Mesothelial cell of epicardium (in vitro differentiated cells): ENCODE measurements at places on chromosomes 5 and 9. TPM values are rescaled to one million over a fixed set of nuclear protein-coding genes. Genes with fewer than 3 reads are reported as not detected.

Gene SLC6A3
- total RNA-seq: 0.04 to 0.07 TPM in 2 of 3 replicates, not detected in the other

Gene ITGA2
- total RNA-seq: 4.1 to 4.7 TPM (median 4.1 TPM) in 3 replicates

DNA sequence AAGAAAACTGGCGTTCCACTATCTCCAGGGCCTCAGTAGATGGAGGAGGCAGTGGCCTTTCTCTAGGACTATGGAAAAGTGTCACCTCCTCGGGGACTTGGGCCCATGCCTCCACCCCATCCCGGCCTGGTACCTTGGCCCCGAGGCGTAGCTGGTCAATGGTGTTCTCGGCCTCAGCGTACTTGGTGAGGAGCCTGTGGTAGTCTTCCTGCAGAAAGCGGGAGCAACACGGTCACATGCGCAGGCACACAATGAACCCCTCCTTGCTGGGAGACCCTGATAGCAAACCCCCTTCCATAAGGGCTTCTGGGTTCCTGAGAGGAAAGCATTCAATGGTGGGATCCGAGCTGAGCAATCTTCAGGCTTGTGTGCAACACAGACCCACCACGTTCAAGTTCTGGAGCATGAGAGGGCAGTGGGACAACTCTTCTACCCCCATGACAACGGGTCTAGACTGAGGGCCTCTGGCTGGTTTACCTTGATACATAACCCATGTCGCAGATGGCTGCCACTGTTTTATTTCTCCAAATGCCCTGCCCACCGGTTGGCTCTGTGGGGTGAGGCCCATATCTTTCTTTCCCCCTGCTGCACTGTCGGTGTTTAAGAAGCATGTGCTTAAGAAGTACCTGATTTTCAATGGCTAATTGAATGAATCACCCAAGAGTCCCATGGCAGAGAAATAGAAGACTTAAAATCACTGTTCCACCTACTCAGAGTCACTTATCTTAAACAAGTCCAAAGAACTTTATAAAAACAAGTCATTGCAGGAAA lies 13.6 kb downstream of the AKNA start:
- DNase-seq: no peak

GRCh38 chr5:122730037-122730436 lies 44.8 kb upstream of the SNX2 start:
- DNase-seq: no peak

GRCh38 chr9:113899205-113899604 lies 23.1 kb downstream of the ZNF618 start:
- no peak for DNase-seq

GRCh38 chr5:68711293-68712200 lies 382.3 kb upstream of the SLC30A5 start:
- DNase-seq: no peak

Gene F2RL1
- total RNA-seq: 5.7 to 6.6 TPM (median 6.6 TPM) in 3 replicates

Gene TLE4
- total RNA-seq: 55.8 to 63.6 TPM (median 56.6 TPM) in 3 replicates

- no peak for DNase-seq
Observed at GRCh38 chr5:6202149-6202967, 176.0 kb downstream of the MED10 start.

- peak; percentile 61 for DNase-seq
Observed at GRCh38 chr9:129320575-129321285, 142.7 kb upstream of the IER5L start.

- no peak for DNase-seq
Observed at GRCh38 chr5:68766952-68767464, 326.8 kb upstream of the SLC30A5 start.

DNA sequence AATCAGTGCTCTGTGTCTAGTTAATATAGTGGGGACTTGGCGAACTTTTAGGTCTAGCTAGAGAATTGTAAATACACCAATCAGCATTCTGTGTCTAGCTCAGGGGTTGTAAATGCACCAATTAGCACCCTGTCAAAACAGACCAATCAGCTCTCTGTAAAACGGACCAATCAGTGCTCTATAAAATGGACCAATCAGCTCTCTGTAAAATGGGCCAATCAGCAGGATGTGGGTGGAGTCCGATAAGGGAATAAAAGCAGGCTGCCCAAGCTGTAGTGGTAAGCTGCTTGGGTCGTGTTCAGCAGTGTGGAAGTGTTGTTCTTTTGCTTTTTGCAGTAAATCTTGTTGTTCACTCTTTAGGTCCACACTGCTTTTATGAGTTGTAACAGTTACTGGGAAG lies 3.6 kb upstream of the OTULINL start:
- DNase-seq: no peak

Gene PCDHAC2
- total RNA-seq: 12.1 to 12.7 TPM (median 12.4 TPM) in 3 replicates

Gene SPATA31A3
- total RNA-seq: not detected in 3 replicates

Gene AQP7
- 0.44 to 1.7 TPM (median 1.3 TPM) in 3 replicates for total RNA-seq

Gene GABRA1
- not detected in 3 replicates for total RNA-seq

Gene ZFP2
- 3.8 to 4.3 TPM (median 4.0 TPM) in 3 replicates for total RNA-seq

- DNase-seq: no peak
Observed at GRCh38 chr9:22389271-22389670, 57.4 kb upstream of the DMRTA1 start.

DNA sequence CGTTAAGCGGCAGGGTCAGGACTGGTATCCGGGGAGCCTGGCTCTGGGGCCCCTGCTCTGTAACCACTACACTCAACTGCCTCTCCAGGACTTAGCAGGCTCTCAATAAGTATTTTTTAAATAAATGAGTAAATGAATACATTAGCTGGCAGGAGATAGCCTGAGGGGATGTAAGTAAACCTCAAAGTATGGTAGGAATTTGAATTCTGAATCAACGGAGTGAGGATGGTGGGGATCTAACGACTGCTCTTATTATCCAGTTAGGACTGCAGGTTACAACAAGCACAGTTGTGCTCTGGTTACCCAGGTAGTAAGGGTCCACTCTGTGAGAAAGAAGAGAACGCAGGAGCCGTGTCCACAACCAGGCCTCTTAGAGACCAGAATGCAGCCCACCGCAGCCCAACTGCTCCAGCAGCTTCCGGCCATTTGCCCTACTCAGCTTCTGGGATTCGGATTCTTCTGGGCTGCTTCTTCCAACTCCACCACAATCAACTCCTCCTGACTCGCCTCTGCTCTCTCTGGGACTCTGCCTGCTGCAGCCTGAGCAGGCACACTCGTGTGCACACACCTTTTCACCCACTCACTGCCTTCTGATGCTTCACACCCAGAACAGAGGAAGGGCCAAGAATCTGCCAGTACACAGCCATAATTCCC lies 52.6 kb downstream of the MED27 start:
- DNase-seq: no peak

GRCh38 chr5:88602584-88602983 lies 280.4 kb downstream of the MEF2C start:
- no peak for DNase-seq

GRCh38 chr5:73663161-73663859 lies 37.3 kb downstream of the ARHGEF28 start:
- no peak for DNase-seq

- DNase-seq: no peak
Observed at GRCh38 chr5:40873286-40873880, 32.2 kb downstream of the CARD6 start.

GRCh38 chr9:38371495-38371894 lies 21.0 kb upstream of the ALDH1B1 start:
- no peak for DNase-seq

- DNase-seq: no peak
Observed at GRCh38 chr5:120037451-120037850, 408.1 kb downstream of the FAM170A start.

GRCh38 chr5:99815-100214 lies 7.8 kb downstream of the PLEKHG4B start:
- no peak for DNase-seq

- DNase-seq: no peak
Observed at GRCh38 chr5:121025671-121026070, 561.6 kb downstream of the PRR16 start.

DNA sequence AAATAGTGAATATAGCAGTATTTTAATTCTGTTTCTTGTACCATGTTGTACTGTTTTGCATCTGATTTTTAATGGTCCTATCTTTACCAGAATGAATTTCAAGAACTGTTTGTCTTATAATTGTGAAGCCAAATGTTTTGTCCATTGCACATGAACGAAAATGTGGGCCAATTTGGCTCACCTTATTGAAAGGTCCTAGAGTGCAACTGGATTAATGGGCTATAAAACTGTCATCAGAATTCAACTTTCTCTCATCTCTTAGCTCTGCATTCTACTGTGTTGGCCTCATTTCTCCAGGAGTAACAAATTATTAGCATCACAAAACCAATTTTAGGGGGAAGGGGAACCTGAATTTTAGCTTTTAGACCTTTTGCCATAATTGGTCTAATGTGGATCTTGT lies 179.4 kb upstream of the NUDT12 start:
- no peak for DNase-seq

- DNase-seq: no peak
Observed at GRCh38 chr9:129868872-129869486, 33.7 kb downstream of the USP20 start.

DNA sequence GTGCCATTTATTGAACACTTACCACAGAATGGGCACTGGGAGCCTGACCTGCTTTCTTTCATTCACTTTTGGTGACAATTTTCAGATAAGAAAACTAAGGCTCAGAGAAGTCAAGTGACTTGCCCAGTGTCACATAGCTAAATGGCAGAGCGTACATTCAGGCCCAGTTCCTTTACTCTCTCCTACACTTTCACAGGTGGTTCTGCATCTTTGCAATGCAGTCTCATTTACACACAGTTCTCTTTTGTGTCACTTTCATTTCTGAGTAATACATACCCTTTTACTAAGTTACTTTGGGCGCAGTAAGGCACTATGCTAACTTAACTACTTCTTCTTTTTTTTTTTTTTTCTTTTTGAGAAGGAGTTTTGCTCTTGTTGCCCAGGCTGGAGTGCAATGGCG lies 8.3 kb downstream of the NFIL3 start:
- no peak for DNase-seq

- no peak for DNase-seq
Observed at GRCh38 chr5:116795189-116795588, 220.6 kb upstream of the SEMA6A start.

Gene FANCG
- 48.8 to 52.2 TPM (median 51.8 TPM) in 3 replicates for total RNA-seq

GRCh38 chr9:134778841-134779411 lies 101.7 kb upstream of the FCN2 start:
- no peak for DNase-seq

Gene C1QTNF2
- total RNA-seq: 1.3 to 1.8 TPM (median 1.4 TPM) in 3 replicates
